ENCODE measurements at places on chromosomes 2 and 18.

- peak; percentile 15 for DNase-seq
Observed at GRCh38 chr18:3903337-3903736, 453.4 kb downstream of the TGIF1 start.

DNA sequence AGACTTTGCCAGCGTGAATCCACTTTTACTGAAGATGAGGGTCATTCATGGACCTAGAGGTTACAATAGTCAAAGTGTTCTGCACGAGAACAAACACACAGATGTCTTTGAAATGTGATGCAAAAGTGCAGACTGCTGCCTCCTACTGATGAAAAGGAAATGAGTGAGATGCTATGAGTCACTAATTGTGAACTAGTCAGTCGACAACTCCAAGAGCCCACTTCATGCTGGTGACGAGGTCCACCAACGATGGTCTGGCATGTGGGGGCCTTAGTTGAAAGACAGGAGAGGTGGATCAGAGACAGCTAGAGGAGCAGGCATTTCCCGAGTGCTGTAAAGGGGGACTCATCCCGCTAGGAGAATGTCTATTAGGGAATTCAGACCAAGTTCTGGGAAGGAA, 17.1 kb upstream of the ZNF236 start:
- DNase-seq, result no peak

- no peak for DNase-seq
Observed at GRCh38 chr2:127535422-127535901, at the start of gene MYO7B. MYO7B (plus strand) TSS chr2:127535683; CDS start chr2:127559723, 24,040 bp downstream.

DNA sequence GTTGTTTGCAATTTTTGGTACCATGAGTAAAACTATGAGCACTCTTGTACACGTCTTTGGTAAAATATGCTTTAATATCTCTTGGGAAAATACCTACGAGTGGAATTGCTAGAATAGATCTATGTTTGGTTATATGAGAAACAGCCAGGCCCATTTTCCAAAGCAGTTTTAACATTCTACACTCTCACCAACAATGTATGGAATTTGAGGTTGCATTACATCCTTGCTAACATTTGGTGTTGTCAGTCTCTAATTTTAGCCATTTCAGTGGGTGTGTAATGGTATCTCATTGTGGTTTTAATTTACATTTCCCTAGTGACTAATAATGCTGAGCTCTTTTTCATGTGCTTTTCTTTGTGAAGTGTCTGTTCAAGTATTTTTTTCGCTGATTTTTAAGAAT, 118.9 kb upstream of the TCF4 start:
- DNase-seq, result no peak

DNA sequence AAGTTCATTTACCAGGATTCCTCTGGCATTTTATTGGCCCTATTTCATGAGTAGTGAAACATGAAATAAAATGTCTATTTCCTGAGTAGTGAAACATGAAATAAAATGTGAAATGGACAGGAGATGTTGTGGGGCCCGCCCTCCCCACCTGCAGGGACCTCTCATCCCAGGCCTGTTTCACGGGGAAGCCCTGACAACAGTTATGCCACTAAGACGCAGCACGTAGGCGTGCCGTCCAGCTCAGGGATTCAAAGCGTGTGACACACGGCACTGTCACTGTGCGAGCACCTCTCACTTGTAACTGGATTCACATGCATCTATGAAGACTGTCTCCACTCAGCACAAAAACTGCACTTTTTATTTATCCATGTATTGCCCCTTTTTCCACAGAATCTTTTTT, 83.4 kb upstream of the SNTG2 start:
- no peak for DNase-seq

- DNase-seq, result no peak
Observed at GRCh38 chr2:229160180-229160579, 110.9 kb downstream of the PID1 start.

DNA sequence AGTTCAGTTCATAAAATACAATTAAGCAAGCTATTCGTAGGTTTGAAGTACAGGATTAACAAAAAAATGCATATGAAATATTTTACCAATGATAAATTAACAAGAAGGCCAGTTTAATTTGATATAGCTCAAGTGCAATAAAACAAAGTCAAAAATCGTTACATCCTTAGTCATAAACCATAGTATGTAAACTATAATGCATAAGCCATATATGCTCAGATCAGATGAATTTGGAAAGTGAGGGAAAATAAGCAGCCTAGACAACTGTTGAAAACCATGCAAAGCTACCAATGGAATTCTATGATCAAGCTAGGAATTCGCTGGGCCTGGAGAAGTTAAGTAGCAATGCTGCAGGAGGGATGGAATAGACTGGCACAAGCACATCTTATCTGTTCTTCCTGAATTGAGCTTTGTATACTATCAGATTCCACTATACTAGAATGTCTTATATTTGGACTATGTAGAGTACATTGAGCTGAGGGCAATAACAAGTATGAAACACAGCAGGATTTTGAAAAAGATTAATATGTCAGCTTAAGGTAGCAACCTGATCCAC, 682.0 kb downstream of the IRS1 start:
- no peak for DNase-seq

DNA sequence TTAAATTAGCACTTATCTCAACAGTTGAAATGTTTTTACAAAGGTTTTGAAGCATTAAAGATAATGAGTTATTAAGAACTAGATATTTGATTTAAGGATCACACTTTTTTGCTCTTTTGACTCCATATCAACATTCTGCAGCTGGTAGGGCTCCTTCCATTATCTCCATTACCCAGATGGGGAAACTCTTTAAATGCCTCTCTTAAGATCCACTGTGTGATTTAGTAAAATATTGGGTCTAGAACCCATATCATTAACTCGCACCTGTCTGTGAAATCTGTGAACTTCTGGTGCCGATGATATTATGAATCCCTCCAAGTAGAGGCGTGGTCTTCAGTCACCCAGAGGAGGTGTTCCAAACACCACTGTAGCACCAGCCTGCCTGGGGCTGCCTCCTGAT, 466.2 kb downstream of the TSN start:
- DNase-seq, result no peak

DNA sequence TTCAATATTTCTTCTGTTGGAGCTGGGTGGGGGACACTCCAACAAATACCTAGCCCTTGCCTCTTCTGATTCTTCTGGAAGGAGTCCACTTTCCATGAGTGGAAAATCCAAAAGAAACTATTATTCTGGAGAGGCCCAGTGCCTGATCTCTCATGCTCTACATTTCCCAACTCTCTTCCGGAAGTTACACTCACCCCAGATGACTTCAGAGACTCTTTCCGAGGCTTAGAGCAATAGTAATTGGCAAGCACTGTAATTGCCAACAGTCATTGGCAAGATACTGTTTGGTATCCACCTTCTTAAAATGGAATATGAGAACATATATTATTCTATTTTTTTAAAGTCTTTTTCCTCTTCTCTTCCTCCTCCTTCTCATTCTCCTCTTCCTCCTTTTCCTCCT, 60.5 kb upstream of the CYRIA start:
- DNase-seq, result no peak
